ENCODE measurements at places on chromosomes 6 and 20.

DNA sequence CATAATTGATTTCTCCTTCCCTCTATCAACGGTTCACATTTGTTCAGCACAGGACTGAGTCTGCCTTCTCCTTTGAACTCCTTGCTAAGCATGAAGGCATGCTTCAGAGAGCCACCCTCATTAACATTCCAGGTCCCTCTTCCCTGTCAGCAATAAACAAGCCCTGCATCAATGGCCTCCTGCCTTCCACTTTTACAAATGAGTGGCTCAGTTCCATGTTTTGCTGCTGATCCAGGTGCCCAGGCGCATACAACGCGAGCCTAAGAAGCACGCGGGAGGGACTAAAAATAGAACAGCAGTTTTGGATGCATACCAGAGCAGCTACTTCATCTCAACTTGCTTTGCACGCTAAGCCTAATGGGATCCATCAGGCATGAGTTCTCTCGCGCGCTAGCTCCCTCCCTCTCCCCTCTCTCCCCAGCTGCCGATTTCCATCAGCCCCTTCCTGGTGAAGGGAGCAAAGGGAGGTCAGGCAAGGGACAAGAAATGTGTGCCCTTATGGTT, 53.4 kb downstream of the TRAF3IP2 start:
- peak; percentile 94 for DNase-seq

DNA sequence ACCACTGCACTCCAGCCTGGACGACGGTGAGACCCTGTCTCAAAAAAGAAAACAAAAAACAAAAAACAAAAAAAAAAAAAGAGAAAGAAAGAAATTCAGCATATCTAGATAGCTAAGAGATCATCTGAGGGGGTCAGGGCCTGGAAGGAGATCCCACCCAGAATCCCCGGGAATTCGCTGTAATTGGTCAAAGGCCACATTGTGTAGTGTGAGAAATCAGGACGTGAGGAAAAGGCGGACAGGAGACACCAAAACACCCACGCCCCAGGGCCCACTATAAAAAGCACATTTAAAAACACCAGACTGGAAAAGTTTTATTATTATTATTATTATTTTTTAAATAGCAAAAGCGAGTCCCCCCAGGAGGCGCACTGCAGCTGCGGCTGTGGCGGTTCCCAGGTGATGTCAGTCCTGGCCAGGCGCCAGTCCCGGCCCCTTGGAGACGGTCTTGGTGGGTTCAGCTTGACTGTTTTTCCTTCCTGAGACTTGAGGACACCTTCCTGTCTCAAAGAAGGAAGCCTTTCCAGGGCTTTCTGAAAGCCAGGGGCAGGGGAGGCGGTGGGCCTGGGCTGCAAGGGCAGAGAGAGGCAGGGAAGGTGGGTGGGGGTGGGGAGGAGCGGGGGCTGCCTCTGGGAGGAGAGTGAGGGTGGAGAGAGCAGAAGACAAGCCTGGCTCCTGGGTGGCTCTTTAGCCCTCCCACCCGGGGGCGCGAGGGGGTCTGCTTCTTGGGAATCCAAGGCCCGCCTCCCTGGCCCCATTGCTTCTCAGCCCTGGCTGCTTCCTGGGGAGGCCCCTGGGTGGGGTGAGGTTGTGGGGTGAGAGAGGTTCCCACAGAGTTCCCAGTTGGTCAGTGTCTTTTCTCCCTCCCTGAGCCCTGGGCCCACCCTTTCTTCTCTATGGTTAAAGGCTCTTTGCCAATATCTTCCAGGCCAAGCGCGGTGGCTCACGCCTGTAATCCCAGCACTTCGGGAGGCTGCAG, 14.5 kb downstream of the TCF15 start:
- peak; percentile 93 for DNase-seq

GRCh38 chr6:120274547-120274946, 925.0 kb upstream of the MAN1A1 start:
- no peak for DNase-seq

- DNase-seq: no peak
Measured at GRCh38 chr20:60804918-60805630, 447.0 kb upstream of the CDH4 start.

- DNase-seq: no peak
Measured at GRCh38 chr6:72976484-72976883, 248.8 kb downstream of the KHDC1L start.

DNA sequence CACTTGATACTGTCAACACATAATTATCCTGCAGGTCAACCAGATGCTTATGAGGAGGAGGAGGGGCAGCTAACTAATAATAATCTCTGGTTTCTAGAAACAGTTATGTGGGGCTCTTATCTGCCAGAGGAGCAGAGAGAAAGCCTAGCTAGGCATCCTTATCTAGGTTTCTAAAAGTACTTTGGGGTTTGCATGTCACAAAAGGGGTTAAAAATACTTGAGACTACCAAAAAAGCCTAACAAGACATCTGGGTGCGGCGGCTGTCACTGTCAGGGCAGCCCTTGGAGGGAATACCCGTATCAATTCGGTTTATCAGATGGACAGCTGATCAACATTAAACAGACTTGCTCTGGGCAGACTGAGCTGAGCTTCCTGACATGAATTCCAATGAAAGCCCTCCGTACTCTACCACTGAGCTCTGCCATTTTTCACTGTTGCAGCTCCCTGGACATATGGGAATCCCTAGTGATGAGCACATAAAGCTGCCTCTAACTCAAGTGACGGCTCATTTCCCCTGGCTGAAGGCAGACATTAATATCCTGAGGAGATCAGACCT, 166.6 kb downstream of the PDSS2 start:
- DNase-seq: no peak

GRCh38 chr6:31901415-31901952, 402 bp downstream of the ZBTB12 start:
- DNase-seq: peak; percentile 54

GRCh38 chr6:62480544-62480943, 194.5 kb upstream of the KHDRBS2 start:
- no peak for DNase-seq

- DNase-seq: no peak
Measured at GRCh38 chr20:35243986-35244385, 17.5 kb downstream of the MMP24 start.

DNA sequence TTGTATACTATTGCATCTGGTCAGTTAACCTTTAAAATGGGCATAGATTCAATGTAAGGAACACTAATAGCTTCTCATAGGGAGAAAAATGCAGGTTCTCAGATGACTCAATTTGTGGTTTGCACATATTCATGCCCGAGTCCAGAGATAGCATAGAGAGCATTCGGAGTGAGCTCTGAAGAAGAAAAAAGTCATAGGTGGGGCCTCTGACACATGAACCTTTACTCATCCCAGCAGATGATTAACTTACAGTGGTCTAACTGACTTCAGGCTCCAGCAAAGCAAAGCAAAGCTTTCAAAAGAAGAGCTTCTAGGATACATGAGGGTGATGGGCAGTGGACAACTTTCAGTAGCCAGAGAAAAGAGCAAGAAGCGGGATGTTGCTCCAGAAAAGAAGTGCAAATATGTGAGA, 55.3 kb upstream of the BTN3A2 start:
- DNase-seq: no peak

GRCh38 chr20:62662422-62662821, 20.1 kb downstream of the SLCO4A1 start:
- no peak for DNase-seq

GRCh38 chr6:160400446-160400845, 52.3 kb downstream of the SLC22A3 start:
- no peak for DNase-seq

DNA sequence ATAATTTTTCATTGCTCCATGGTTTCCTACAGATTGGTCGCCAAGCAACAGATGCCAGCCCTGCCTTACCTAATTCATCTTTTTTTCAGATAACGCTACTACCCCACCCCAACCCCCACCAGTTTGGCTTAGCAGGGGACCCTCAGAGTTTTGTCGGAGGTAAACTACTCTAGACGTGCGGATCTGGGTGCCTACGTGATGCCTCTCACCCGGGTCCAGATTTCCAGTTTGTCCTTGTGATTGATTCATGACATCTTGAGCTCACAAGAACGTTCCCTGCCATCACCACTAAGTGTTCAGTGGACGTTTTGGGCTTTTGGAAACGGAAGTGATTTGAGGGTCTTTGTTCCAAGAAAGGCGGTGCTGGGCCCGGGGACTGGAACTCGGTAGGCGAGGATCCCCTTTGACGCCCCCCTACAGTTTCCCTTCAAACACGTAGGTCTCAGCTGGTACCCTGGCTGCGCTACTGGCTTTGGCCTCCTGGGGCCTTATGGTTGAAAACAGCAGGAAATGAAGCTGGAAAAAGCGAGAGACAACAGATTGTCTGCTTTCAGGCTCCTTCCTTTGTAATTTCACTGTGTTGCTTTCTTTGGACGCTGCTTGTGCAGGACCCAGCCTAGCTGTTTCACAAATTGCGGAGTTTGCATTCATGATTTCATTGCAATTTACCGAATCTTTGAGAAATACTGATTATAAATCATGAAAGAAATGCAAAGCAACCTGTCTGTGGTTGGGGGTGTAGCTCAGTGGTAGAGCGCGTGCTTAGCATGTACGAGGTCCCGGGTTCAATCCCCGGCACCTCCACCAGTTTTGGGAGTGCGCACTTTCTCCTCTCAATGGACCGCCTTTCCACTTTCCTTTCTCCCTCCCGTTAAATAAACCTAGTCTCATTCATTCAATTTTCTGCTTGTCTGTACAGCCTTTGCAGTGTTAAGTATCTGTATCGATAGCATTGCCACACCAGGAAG, 81.0 kb downstream of the GPX5 start:
- peak; percentile 76 for DNase-seq

- no peak for DNase-seq
Measured at GRCh38 chr6:108594640-108595039, 33.9 kb downstream of the FOXO3 start.

DNA sequence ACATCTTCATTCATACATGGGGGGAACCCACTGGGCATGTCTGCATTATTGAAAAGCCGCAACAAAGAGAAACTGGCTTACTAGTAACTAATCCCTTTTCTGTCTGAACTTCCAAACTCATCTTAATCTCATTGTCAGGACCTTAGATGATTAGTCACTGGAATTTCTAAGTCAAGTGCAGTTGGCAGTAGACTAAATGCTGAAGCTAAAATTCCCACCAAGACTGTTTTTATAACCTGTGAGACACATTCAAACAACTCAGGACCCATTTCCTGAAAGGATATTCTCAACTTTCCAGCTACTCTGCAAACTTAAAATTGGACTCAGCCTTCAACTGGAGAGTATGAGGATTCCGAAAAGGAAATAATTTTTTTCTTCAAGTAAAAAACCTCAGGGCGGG, 94.8 kb upstream of the SCAF8 start:
- no peak for DNase-seq

DNA sequence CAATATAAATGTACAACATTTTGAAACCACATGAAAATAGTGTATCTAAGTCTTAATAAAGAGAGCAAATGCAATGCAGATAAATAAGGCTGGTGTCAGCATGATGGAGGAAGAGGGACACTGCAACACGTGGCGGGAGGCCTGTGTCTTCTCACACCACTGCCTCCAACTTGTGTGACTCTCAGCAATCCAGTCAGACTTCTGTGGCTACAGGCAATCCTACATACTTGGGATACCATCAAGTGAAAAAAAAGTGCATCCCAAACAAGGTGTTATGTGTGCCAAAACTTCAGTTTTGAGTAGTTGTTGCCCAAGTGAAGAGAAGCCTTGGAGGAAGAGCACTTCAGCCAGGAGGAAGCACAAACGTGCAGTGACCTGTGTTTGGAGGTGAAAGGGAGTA, 68.6 kb downstream of the PKIB start:
- DNase-seq: no peak

GRCh38 chr6:159640722-159641482, 52.1 kb downstream of the SOD2 start:
- DNase-seq: no peak

DNA sequence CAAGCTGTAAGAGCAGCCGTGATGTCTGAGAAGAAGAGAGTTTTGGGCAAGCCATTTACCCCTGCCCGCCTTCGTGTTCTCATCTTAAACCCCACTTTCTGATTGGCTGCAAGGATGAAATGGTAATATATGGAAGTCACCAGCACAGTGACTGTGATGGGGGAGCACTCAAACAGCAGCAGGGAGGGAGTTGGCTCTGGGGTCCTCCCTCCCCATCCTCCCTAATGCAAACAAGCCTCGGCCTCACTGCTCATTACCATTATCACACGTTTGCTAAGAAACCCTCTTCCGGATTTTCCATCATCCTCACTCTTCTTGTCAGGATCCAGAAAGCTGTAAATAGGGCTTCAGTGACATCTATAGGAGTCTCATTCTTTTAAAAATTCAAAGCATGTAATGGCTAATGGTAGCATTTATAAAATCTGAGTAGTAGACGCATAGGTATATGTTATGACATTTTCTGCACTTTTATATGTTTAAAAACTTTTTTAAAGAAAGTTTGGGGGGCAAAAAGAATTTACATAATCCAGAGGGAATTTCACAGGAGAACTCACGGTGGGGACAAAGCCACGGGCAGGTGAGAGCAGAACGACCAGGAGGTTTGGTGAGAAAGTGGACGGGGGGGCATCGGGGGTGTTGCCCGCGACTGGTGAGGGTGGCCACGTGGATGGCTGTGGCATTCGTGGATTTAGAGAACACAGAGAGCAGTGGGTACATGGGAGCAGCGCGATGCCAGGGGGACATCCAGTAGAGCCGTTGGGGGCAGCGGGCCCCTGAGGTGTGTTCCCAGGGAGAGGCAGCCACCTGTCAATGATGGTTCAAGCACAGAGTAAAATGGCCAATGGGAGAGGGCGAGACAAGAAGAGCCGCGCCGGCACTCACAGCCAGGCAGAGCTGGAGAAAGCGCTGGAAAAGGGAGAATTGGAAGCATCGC, 29.6 kb downstream of the SUMO4 start:
- DNase-seq: no peak

GRCh38 chr6:1703923-1704322, 94.2 kb downstream of the FOXC1 start:
- DNase-seq: no peak

GRCh38 chr6:154245506-154245905, 111.1 kb downstream of the IPCEF1 start:
- no peak for DNase-seq

DNA sequence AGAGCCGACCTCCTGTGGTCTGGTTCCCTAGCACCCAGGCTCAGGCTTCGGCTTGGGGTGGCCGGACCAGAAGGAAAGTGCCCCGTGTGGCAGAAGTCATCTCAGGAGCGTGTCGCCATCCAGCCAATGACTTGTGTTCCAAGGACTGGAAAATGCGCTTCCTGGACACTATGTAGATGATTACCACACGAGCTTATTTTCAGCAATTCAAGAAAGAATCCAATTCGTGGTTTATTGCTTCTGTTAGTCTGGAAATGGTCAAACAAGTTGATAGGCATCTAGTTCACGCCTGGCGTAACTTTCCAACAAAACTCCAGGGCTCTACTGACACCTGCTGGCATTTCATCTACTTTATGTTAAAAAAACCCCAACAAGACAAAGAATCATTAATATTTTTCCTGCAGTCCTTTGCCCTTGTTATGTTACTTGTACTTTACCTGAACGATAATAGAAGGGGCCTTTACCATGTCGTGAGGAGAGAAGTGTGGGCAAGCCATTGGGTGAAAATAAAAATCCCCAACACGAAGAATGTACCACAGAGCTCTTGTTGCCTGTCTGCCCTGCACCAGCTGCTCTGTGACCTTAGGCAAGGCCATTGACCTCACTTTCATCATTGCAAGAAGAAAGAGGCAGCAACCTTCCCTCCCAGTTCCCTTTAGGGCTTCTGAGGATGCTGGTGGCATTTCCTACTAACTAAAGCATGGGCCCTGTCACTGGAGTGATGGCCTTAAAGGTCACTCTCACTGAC, 154.7 kb upstream of the LAMP5 start:
- peak; percentile 60 for DNase-seq

Measured in muscle of back (tissue), 13 donors.